NCI-H2171 (cell line): ENCODE measurements at places on chromosomes 3 and 15.

DNA sequence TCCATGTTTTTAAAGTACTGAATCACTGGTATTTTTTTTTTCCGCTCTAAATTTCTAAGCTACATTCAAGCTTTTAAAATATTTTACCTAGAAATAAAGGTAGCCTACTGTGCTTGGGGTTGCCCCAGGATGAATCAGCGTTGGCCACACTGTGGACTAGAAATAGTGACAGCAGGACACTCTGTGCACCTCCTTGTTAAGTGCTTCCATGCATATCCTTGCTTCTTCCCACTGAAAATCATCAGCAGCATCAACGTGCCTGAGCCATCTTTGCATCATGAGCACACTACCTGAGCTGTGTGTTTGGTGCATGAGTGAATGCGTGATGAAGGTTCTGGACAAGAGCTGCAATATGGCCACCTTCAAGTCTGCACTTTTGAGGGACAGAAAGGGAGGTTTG lies 142.0 kb upstream of the SLC2A2 start:
- no peak for DNase-seq

- DNase-seq, result no peak
Observed at GRCh38 chr3:142999881-143000280, 1.5 kb upstream of the U2SURP start.

GRCh38 chr15:67820122-67820991 lies 5.0 kb upstream of the SKOR1 start:
- DNase-seq, result no peak

DNA sequence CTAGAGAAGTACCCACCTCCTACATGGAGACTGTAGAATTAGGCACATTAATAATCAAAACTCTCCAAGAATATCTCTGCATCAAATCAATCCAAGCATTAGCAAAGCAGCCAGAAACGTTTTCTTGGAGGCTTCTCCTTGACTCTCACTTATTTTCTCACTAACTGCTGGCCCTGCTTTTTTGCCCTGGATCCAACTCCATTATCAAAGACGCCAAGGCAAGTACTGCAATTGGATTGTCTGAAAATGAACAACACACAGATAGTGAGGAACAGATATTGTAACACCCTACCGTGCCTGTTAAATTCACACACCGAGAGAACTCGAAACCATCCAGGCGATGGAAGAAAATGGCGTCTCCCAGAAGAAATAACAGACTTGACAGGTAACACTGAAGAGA lies 256.2 kb upstream of the MDFIC2 start:
- no peak for DNase-seq

GRCh38 chr15:44883199-44883877 lies 73.1 kb upstream of the TERB2 start:
- DNase-seq, result no peak

GRCh38 chr15:74786551-74787165 lies 4.8 kb downstream of the CSK start:
- DNase-seq, result no peak

- DNase-seq, result no peak
Observed at GRCh38 chr3:168476360-168476980, 380.7 kb upstream of the GOLIM4 start.

- peak; percentile 76 for DNase-seq
Observed at GRCh38 chr15:74608786-74609185, 6.8 kb upstream of the CLK3 start.

- no peak for DNase-seq
Observed at GRCh38 chr3:57948080-57948671, 60.0 kb upstream of the FLNB start.

DNA sequence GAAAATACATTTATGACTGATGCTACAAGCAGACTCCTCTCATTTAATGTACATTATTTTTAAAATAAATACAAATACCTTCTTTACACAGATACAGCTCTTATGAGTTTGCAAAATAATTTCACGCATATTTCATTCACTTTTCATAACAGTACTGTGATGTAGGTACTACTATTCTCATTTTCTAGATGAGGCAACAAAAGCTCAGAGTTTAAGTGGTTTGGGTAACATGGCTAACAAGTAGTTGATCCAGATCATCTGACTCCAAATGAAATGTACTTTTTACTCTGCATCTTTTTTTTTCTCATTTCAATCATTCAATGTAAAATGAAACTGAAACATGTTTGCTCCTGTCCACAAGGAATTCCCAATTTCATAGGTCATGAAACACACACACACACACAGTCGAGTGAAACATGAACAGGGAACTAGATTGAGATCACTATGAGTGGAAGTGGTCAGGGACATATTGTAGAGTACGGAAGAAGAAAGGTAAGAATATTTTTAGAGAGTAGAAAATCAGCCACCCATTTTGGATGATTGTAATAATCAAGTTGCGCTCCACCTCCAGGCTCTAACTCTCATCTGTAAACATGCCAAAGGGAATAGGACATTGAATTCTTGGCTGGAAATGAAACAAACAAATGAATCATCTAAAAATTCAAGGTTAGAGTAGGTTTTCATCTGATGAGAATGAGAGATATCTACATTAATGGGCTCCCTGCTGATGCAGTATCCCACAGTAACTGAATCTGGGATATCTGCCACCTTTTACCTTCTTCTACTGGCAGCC lies 92.4 kb downstream of the CLDN1 start:
- no peak for DNase-seq

DNA sequence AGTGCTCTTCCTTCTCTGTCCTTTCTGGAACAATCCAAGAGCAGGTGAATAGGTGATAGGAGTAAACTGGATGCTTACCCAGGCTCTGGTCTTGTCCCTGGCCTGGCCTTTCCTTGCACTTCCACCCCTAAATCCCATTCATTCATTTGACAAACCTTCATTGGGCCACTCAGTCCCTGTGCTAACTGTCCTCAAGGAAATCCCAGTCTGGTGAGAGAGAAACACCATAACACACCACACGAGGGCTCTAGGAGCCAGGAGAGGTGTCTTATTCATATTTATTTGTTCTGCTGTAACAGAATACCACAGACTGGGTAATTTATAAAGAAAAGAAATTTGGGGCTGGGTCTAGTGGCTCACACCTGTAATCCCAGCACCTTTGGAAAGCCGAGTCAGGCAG lies 22.8 kb downstream of the EFCC1 start:
- DNase-seq, result no peak

- no peak for DNase-seq
Observed at GRCh38 chr15:51030649-51031316, 63.9 kb downstream of the TNFAIP8L3 start.

- DNase-seq, result no peak
Observed at GRCh38 chr15:63493436-63493835, 11.0 kb upstream of the USP3 start.

- no peak for DNase-seq
Observed at GRCh38 chr3:5489536-5489935, 302.0 kb downstream of the EDEM1 start.
